CD4-positive, alpha-beta T cell treated with Interleukin-4 for 4 hours (primary cell): ENCODE measurements at places on chromosomes 2 and 18.

GRCh38 chr2:161088658-161089350 lies 71.4 kb upstream of the TANK start:
- DNase-seq, result no peak

GRCh38 chr2:38168710-38169480 lies 92.9 kb upstream of the CYP1B1 start:
- DNase-seq, result no peak

- DNase-seq, result no peak
Observed at GRCh38 chr2:29106980-29107388, 8.2 kb upstream of the CLIP4 start.

GRCh38 chr2:15846626-15847025 lies 93.7 kb upstream of the MYCN start:
- no peak for DNase-seq

DNA sequence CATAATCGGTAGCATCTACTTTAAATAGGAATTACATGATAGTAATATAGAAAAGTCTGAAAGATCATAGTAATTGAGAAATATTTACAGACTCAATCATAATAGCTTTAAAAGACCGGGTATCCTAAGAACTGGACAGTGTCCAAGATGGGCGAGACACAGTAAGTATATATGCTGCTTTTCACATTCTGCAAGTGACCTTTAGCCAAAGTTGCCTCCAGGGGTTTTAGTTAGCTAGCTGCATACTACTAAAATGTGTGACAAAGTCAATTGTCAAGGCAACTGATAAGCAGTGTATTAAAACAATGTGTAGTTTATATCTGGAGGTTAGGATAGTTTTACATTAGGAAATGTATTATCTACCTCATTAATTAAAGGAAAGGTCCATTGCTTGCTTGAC lies 24.6 kb downstream of the CD302 start:
- no peak for DNase-seq

- no peak for DNase-seq
Observed at GRCh38 chr2:26838121-26838906, 9.6 kb upstream of the DPYSL5 start.

DNA sequence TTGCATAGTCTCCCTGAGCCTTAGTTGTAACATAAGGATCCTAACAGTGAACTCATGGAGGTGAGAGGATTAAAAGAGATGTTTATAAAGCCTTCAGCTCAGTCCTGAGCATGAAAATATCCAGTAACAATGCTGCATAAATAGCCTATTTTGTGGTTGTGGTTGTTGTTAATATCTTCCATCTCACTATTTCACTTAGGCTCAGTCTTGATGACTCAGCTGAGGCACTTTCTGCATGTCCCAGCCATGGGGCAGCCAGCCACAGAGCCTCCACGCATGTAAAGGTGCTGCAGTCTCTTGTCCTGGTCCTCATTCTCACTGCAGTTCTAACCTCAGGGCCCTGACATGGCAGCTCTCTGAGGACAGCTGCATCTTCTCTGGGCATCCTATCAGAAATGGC lies 218.8 kb upstream of the PKDCC start:
- no peak for DNase-seq

GRCh38 chr18:39991696-39992265 lies 1963.3 kb upstream of the PIK3C3 start:
- DNase-seq, result no peak

DNA sequence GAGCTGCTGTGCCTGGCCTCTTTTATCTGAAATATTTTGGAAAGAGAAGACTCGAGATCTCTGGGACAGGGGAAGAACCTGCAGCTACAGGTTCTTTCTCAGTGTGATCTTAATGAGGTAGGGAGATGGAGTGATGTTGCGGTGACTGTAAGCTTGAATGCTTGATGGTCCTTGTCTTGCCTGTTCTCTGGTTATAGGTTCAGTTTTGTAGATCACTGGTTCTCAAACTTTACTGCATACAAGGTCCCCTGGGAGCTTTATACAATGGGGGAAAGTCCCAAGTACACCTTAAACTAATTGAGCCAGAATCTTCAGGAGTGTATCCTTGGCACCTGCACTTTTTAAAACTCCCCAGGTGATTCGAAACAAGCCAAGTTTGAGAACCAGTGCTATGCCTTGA lies 136.7 kb upstream of the CXCR4 start:
- DNase-seq, result no peak

DNA sequence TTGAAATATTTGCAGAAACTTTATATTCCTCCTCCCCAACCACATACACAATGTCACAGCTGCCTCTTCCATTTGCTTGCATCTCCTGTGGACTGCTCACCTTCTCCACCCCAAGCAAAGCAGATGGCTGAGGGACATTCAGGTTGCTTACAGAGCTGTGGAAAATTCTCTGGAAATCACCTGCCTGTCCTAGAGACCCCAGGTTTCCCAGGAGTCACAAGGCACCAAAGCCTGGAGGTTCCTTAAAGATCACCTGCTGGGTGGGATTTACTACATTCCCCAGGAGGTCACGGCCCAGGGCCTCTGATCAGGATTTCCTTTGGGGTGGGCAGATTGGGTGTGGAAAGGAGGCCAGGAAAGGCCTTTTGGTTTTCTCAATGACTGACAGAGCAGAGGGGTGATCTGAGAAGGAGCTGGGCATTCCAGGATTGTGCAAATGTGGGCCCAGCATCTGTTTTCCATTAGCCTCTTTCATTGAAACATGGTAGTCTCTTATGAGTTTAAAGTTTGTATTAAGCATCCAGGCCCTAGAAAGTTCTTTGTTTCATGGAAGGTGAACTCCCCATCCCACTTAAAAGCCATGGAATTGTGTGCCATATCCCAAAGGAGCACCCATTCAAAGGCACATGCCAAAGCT lies 410.7 kb upstream of the TNP1 start:
- DNase-seq, result no peak

DNA sequence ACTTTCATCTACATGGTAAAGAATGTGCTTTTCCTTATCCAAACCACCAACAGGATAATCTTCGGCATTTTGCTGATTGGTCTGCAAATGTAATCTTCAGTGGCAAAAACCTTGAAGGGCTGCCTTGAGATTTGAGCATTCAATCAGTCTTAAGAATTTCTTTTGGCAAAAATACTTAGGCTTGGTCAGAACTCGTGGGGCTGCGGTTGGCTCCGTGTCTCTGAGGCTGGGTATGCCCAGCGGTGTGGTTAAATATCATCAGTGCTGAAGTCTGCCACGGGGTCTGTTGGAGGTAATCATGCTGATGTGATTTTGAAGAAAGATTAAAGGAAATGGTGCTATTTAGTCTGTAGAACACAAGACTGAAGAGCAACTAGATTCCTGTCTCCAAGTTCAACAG lies 262.6 kb downstream of the EN1 start:
- DNase-seq, result no peak

- no peak for DNase-seq
Observed at GRCh38 chr18:38362286-38362792, 796.7 kb upstream of the CELF4 start.

DNA sequence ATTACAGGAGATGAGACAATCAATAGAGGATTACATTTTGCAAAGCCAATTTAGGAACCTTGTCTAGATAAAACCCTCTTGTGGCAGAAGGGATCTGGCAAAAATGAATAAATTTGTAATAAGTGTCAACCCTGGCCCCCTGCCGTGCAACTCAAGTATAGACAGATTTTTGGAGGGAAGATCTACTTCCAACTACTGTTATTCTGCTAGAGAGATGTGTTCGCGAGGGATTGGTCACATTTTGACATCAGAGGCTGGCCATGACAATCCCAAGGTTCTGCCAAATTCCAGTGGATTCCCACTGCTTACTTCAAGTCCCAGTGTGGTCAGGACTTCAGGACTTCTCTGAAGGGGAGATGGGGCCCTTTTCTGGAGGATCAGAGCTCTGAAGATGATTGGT lies 192.6 kb downstream of the SH3RF3 start:
- DNase-seq, result no peak

- DNase-seq, result no peak
Observed at GRCh38 chr18:25646971-25647370, 295.0 kb upstream of the ZNF521 start.

DNA sequence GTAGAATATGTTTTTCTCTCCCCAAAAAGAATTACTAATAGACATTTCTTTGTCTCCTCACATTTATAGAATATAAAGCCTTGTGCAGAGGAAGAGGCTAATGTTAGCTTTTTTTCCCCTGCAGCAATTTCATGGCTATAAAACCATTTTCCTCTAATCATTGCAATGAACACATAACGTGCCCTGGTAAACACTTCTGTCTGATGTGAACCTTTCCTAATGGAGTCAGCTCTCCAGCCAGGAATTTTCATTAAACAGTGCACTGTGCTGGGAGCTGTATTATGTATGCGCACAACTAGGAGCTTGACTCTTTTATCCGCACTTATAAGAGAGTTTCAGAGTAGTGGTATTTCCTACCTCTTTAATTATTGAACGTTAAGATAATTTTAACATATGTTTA lies 63.9 kb upstream of the SPATS2L start:
- DNase-seq, result no peak

GRCh38 chr18:47992976-47993375 lies 62.5 kb upstream of the SMAD2 start:
- no peak for DNase-seq

DNA sequence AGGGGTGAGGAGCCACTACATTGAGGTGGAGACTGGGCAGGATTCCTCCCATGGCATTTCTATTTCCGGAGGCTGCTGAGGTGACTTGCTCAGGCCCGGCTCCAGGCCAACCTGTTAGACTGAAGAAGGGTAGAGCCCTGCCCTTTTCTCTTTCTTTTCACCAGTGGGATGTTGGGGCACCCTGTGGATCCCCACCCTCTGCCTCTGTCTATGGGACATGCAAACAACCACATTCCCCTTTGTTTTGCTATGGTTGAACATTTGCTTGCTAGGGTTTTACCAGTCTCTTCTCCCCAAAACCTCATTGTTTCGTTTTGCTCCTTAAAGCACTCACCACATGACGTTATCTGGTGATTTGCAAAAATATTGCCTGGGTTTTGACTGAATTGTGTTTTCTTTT lies 183.3 kb downstream of the ARL4C start:
- DNase-seq, result no peak

- DNase-seq, result no peak
Observed at GRCh38 chr2:27810455-27810854, 38.9 kb downstream of the MRPL33 start.

- no peak for DNase-seq
Observed at GRCh38 chr2:169222665-169223064, 139.7 kb downstream of the LRP2 start.

DNA sequence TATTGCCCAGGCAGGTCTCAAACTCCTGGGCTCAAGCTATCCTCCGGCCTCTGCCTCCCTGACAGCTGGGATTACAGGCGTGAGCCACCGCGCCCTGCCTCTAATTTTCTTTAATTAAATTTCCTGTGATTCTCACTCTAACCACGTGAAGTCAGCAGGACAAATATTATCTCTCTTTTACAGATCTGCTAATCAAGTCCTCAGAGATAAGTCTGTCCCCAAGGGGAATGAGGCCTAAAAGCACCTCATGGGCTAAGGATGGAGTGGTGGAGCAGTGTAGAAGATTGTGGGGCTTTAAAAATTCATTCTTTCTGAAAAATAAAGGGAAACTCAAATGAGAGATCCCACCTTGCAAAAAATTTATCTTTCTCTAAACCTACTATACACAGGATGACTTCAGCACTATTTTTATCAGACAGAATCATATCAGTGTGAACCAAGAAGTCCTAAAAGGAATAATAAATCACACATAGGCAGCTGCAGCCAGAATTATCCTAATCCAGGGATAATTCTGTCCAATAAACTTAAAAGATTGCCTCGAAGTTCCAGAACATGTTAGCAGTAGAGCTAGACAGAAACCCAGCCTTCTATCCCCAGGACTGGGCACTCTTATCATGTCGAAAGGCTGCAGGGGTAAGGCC lies 38.3 kb upstream of the BMPR2 start:
- no peak for DNase-seq

GRCh38 chr18:13613099-13613498 lies 113.3 kb downstream of the FAM210A start:
- DNase-seq, result no peak

- no peak for DNase-seq
Observed at GRCh38 chr2:158459161-158460003, 2.6 kb downstream of the PKP4 start.

GRCh38 chr2:98730707-98731040 lies 258 bp downstream of the MGAT4A start:
- no peak for DNase-seq

DNA sequence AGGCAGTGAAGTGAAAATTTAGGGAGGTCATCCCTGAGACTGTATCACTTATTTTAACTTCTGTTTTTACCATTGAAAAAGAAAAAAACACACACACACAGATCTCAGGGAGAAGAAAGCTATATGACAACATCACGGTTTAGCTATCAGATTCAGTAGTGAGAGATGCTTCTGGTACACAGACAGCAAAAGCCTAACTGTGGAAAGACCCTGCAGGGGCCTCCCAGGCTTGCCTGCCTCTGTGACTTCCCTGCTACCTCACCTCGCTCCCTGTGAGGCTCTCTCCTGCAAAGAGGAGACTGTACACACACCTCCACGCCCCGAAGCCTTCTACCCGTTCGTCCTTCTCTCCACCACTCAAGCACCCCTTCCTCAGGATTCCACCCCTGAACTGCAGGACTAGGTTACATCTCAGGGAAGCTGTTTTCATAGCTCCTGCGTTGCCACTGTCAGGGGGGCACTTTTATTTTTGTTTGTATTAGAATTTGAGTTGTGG lies 86.3 kb downstream of the EPB41L3 start:
- DNase-seq, result no peak

GRCh38 chr2:234425639-234426603 lies 71.0 kb downstream of the ARL4C start:
- peak; percentile 93 for DNase-seq

GRCh38 chr2:221612161-221612560 lies 40.1 kb upstream of the EPHA4 start:
- no peak for DNase-seq

DNA sequence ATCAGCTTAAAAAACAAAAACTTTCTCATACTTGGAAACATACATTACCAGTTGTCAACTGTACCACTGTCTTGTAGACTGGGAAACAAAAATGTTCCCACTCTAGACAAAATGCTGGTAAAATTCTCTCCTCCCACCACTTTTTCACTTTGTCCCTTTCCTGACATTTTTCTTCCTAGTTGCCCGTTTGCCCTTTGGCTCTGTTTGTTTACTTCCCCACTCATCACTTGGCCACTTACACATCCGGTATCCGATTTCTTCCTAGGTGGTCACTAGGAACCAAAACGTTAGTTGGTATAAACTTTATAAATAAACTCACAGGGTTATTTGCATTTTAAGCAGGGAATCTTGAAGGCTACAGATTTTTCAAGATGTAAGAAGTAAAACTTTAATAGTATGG lies 84.9 kb downstream of the METTL4 start:
- no peak for DNase-seq

DNA sequence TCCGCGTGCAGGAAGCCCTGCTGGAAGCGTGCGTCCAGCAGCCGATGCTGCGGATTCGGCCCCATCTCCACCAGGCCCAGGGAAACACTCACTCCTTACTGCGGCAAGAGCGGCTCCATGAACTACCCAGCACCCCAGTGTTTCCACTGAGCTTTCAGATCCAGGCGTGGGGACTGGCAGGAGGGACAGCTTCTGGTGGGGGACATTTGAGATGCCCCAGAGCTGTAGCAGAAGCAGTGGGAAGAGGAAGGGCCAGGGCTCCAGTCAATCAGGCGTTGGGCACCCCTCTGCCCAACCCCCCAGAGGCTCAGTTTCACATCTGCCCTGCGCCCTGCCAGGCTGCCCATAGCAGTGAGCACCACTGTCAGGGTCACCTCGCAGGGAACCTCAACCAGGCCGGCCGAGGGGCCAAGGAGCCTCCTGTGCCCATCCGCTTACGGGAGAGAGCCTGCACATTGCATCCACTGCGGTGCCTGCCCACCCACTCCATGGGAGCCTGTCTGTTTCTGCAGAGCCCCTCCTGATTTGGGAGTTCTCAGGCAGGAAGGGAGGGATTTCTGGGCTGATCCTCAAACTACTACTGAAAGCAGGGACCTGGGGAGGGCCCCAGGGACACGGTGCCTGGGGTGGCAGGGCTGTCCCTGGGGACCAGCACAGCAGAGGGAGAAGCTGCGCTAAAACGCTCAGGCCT lies 4.6 kb downstream of the AGXT start:
- no peak for DNase-seq
